ENCODE measurements at places on chromosomes 1 and 21.

DNA sequence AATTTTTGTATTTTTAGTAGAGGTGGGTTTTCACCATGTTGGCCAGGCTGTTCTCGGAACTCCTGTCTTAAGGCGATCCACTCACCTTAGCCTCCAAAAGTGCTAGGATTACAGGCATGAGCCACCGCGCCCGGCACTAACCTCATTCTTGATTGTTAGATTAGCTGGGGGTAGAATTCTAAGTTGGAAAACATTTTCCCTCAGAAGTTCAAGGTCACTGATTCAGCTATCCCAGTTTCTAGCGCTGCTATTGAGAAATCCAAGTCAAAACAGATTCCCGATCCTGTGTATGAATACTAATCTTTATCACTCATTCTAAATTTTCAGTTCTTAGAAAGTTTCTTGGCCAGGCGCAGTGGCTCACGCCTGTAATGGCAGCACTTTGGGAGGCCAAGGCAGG lies 24.4 kb upstream of the EFNA1 start:
- no peak for DNase-seq

- no peak for DNase-seq
These were observed 79.9 kb downstream of the FHAD1 start for GRCh38 chr1:15326691-15327588.

DNA sequence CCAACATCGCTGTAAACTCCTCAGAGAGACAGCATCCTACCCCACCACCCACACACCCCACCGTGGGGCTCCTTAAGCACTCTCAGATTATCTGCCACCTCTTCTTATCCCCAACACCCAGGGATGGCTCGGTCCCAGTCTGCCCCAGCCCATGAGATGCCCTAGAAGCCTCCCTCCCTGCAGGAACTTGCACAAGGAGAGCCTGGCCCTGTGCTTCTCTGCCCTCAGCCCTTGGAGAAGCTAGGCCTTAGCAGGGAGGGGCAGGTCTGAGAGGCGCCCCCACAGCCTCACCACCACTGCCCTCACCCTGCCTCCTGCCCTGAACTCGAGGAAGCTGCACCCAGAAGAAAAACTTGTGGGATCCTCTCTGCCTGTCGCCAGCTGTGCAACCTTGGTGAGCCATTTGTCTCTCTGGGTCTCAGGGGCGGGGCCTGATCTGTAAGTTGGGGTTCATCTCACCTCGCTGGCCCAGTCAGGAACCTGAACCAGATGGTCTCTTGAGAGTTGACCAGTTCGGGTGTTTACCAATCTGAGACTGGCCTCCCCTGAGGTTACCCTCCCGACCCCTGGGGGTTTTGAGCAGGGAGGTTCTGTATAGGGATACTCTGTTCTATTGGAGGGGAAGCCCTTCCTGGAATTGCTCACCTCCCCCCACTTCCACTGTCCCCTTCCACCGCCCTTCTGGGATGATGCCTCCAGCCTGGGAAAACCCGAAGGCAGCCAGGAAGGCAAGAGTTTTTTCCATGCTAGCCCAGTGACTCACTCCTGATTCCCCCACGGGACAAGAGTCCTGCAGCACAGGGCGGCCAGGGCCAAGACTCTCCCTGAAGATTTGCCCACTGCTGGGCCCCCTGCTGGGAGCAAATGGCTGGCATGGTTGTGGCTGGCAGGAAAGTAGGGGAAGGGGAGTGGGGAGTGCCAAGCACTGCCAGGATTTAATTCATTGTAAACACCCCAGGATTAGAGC lies at the start of gene S100A3:
S100A3 (minus strand) TSS at position 537 of the 967 bp plus-strand sequence. CDS start 773 bp downstream, outside the sequence.
- no peak for DNase-seq

DNA sequence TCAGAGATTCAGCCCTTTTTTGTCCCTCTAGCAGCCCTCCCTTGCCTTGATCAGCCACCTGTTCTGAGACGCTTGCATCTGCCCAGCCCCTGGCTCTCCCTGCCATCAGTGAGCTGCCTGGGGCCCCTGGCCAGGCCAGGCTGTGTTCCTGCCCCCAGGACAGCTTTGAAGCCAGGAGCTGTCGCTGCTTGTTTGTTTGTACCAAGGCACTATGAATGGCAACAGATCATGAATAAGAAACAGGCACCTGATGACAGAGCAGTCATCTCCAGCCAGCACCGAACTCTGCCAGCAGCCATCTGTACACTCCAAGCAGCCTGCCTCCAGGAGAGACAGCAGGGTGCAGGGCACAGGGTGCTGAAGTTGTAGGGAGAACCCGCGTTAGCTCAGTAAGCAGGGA lies 8.1 kb upstream of the VWA5B1 start:
- DNase-seq: no peak

DNA sequence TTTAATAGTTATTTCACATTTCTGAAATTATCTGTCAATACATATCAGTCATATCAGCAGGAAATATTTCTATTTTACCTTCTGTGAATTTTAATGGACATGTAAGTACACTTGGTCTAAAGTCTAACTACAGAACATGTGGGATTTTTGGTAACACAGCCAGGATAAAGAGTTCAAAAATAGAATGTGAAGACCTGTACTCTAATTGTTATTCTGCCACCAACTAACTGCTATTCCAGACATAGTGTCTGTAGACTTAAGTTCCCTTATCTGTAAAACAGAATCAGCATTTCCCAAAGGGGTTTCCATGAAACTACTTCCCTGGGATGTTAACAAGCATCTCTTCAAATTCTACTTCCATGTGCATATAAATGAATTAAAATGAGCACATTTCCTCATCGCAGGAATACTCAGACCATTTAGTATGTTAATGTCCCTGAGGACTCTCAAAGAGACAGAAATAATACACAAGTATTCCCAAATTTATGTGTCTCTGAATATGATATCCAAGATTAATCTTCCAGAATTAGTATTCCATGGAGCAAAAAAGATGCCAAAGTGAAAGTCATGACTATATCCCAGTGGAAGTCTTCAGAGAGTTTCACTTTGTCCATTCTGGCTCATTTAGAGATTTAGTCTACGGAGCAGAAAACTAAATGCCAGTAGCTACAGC lies 325.6 kb downstream of the NEGR1 start:
- no peak for DNase-seq

DNA sequence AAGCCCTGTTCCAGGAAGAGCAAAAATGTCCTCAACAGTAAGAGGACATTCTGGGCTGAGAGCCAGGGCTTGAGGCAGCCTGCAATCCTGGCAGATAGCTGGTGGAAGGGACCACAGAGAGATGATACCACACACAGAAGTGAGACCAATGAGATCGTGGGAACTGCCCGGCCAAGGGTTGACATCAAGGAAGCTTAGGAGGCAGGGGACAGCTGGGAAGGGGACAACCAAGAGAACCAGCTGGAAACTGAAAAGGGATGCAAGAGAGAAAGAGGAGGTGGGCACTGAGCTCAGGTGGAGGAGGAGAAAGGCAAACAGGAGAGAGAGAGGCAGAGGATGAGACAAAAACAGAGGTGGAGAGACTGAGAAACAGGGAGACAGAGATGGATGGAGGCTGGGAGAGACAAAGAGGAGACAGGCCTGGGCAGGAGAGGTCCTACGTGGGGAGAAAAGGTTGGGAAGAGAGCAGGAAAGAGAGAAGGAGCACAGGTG lies 9.2 kb downstream of the PDZK1IP1 start:
- DNase-seq: no peak

DNA sequence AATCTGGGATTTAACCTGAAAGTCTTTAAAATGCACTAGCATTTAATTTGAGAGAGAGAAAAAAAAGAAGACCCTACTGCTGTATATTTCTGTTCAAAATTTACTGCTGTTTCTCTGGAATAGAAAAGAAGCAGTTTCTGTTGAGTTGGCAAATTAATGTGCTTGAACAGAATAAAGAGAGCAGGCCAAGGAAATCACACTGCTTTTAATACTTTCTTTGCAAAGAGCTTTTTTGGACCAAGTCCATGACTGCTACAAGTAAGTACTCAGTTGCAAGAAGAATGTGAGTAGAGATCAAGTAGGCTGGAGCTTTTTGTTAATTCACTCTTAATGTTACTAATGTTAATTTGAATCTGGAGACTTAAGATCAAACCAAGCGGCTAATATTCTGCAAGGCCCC lies 336.2 kb upstream of the SGIP1 start:
- DNase-seq: no peak

GRCh38 chr1:17919525-17920439 lies 164.6 kb downstream of the ACTL8 start:
- DNase-seq: peak; percentile 79

DNA sequence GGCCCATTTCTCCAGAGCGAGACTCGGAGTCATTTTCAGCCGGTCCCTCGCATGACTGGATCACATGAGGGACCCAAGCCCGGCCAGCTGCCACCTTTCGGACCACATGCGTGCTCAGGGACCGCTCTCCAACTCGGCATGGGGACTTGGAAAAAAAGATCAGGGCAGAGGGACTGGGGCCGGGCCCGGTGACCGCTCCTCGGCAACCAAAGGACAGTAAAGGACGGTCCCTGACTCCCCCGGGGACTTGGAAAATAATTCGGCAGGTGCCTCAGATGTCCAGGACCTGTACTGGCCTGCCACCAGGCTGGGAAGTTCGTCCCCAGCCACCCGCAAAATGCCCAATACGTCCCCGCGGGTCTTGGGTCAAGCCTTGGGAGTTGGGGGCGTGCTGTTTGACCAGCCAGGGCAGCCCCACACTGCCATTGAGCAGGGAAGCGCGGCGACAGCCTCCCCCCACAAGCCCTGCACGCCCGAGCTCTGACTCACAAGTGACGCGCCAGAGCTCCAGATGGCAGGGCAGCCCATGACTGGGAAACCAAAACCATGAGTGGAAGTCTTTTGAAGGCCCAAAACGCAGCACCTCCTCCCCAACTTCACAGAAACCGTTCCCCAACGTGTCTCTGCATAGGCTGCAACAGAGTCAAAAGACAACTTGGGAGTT lies 134.5 kb downstream of the LIPI start:
- no peak for DNase-seq

DNA sequence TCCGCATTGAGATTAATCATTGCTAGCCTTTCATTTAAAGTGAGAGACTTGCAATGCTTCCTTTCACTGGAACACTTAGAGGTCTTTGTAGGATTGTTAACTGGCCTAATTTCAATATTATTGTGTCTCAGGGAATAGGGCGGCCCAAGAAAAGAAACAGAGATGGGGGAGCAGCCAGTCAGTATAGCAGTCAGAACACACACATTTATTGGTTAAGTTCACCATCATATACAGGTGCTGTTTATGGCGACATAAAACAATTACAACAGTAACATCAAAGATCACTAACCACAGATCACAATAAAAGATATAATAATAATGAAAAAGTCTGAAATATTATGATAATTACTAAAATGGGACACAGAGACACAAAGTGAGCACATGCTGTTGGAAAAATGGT lies 29.4 kb downstream of the BARHL2 start:
- DNase-seq: no peak

GRCh38 chr1:24418898-24419628 lies 3.5 kb downstream of the NIPAL3 start:
- DNase-seq: no peak

Measured in H1 (cell line).